ENCODE measurements at places on chromosomes 2 and 18.

DNA sequence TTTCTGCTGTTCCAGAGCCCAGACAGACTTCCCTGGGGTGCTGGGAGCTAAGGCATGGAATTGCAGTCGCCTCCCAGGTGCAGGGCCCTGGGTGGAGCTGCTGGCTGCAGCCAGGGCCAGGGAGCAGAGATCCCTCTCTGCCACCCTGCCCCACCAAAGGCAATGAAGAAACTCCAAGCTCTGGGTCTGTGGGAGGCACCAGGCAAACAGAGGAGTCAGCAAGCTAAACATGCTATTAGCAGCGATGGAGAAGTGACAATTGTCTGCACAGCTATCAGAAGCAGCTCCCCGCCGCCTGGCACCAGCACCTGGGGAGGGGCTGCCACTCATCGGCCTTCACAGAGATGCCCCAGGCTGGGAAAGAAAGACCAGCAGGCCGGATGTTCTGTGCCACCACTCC is 28.0 kb upstream of the COX5B start:
- DNase-seq = no peak

GRCh38 chr2:128978212-128978611 is 659.5 kb upstream of the HS6ST1 start:
- no peak for DNase-seq

GRCh38 chr2:142472382-142472781 is 341.6 kb upstream of the LRP1B start:
- no peak for DNase-seq

DNA sequence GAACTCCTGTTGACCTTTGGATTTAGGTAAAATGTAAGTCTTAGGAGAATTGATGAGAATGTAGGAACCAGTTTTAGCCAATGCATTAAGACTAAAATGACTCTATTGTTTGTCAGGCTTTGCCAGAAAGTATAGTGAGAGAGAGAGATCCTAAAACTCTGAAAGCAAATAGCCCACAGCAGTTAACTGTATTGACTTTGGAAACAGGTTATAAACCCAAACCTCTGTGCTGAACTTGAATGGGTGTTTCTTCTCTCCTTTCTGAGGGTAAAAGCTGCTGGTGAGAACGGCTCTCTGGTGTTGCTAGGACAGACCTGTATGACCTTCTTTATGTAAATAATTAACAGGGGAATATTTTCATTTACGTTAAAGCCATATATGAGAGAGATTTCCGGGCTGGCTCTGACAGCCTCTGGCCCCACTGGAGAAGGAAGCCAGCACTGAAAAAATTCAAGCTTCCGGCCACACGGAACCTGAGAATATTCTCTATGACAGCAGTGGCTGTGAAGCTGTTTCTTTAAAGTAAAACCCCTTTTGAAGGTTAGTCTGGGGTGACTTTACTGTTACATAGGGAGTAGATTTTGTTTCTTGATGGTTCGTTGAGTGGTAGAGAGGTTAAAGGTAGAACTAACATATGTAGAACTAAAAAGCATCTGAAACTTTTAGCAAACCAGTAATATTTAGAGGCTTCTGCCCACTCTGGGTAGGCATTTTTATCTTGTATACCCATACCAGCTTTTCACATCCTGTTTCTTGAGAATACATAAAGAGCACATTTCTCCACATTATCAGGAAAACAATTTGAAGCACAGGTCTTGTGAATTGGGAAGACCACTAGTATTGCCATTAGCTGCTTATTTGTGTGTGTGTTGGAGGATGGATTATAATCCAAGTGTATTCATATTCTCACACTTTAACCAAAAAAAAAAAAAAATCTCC is 123.8 kb downstream of the SPTBN1 start:
- no peak for DNase-seq

DNA sequence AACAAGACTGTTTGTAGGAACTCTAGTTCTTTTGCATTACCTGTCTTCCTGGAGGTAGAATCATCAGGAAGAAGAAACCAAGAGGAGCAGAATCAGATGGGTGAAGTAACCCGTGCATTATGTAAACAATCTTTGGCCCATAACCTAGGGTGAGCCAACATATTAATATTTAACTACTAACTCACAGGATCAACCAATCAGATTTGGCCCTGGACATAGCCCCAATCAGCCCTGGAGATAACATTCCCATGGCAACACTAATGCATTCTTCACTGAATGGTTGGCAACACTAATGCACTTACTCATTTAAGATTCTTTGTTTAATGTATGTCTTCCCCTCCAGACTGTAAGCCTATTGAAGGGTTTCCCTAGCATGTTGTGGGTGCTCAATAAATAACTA is 72.0 kb upstream of the CTAGE1 start:
- DNase-seq = no peak

- DNase-seq = no peak
These were observed 3.5 kb downstream of the TEX261 start for GRCh38 chr2:70991142-70991541.

DNA sequence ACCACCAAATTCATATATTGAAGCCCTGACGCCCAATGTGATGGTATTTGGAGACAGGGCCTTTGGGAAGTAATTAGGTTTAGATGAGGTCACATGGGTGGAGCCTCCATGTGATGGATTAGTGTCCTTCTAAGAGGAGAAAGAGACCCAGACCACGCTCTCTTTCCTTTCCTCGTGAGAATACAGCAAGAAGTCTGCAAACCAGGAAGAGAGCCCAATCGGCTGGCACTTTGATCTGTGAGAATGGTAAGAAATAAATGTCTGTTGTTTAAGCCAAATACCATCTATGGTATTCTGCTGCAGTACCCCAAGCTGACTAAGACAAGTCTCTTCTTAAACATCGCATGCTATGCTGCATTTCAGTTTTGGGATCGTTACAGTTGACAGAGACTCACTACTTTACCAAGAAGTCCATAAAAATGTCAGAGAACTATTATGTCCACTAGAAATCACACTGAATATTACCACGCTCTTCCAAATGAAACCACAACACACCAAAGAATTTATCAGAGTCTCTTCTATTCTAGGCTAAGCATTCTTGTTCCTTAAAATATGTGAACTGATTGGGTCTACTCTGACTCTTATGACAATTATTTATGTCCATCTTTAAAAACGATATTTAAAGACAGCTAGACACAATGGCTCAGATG is 48.5 kb downstream of the LPIN2 start:
- no peak for DNase-seq

DNA sequence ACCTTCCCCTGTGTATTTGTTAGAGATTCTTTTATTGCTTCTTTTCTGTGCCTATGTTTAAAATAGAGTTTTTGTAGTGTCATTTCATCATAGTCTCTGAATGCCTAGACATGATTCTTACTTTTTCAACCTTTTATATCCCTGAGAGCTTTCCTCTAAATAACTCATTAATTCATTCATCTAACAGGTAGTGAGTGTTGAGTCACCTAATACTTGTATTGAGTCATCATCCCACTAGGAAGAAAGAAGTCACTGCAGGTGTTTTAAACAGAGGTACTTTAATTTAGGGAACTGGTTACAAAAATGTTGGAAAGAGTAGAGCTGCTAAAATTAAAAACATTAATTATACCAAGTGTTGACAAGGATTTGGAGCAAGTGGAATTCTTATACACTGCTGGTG is 18.5 kb upstream of the NMS start:
- DNase-seq = no peak

GRCh38 chr2:108634011-108634410 is 85.3 kb upstream of the RANBP2 start:
- no peak for DNase-seq

GRCh38 chr2:148674063-148675020 is 29.8 kb downstream of the EPC2 start:
- no peak for DNase-seq

DNA sequence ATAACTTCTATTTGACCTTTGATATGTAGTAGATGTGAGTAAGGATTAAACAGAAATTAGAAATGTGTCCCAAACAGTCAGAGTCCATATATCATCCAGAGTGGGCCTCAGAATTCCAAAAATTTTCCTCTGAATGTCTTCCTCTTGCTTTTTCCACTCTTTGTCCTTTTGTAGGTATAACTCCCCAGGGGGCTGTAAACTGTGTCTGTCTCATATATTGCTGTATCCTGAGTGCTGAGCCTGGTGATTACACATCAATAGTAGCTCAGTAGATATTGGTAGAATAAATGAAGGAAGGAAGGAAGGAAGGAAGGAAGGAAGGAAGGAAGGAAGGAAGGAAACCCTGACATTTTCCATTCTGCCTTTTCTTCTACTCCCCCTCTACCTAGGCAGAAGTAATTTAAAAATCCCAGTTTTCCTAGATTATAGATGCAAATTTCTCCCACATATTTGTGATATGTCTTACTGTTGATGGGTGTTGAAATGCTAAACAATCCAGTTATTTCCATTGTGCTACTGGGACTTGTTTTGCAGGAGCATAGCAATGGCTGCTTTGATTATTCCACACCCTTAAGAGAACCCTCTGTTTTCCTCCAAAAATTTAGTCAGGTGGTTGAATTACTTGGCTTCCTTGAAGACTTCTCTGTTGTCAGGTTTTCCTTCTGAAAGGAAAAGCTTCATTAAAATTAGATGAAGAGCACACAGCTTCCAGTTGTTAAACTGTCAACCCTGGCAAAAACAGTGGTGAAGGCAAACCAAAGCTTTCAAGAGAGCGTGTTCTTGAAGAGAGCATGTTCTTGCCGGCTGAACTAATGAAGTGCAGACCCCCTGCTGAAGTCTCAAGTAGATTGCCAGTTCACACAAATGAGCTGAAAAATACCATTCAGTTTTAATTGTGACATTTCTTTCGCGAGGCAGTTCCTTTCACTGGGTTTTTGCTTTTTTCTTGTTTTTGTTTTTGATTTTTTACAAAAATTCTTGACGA is 147.8 kb downstream of the KCNE4 start:
- DNase-seq = no peak

DNA sequence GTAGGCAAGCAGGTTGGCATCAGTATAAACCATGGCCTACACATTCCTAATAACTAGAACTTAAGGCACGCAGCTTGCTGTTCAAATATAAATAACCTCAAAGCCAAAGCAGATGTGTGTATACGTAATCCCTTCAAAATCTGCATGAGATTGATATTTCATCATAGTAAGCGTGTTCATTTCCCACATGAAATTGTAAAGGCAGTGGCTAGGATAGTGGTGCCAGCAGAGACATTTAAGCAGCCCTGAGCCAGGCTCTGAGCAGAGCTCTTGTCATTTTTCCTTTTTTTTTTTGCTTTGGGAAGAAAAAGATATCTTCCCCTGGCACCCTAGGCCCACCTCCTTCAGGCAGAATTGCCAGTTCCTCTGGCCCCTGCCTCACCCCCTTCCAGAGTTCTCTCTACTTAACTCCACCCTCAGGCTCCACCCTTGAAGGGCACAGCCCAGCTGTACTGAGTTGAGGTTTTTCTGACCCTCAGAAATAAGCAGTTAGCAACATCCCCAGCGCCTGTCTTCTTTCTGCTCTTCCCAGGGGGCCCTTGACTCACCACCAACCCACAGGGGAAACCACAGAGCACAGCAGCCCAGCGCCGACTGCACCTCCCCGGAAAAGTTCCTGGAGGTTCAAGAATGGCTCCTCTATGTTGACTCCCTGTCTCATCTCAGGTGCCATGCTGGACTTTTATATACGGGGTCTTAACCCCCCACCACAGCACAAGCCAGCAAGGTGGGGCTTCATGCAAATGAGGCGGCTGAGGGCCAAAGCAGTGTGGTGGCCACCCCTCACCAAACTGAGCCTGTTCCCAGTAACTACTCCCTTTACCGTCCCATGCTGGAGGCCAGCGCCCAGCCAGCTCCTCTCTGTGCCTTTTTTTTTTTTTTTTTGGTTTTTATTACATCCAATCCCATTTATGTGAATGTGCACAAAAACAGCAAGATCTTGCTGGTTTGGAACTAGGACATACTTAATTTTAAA is 84.7 kb downstream of the EHD3 start:
- no peak for DNase-seq

DNA sequence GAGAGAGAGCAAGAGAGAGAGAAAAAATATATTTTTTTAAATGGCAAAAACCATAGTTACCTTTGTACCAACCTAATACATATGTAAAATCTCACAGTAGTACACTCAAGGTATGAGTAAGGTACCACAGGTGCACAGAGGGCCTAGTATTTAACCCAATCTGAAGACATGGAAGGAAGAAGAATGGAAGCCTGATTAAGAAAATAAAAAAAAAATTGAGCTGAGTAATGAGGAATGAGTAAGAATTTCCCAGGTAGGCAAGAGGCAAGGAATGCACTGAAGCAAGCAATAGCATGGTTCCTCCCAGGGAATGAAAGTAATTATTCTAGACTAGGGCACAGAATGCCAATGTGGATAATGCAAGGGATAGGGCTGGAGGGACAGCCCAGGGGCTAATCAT is 294.2 kb downstream of the FIGN start:
- DNase-seq = no peak

- DNase-seq = no peak
These were observed 113.2 kb upstream of the ALPP start for GRCh38 chr2:232265329-232265728.

DNA sequence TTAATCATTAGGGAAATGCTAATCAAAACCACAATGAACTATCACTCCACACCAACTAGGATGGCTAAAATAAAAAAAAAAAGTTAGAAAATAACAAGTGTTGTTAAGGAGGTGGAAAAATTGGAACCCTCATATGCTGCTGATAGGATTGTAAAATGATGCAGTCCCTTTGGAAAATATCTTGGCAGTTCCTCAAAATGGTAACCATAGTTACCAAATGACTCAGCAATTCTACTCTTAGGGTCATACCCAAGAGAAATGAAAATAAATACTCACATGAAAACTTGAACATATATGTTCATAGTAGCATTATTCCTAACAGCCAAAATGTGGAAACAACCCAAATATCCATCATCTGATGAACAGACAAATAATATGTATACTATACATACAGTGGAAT is 15.7 kb upstream of the ACVR2A start:
- DNase-seq = no peak

DNA sequence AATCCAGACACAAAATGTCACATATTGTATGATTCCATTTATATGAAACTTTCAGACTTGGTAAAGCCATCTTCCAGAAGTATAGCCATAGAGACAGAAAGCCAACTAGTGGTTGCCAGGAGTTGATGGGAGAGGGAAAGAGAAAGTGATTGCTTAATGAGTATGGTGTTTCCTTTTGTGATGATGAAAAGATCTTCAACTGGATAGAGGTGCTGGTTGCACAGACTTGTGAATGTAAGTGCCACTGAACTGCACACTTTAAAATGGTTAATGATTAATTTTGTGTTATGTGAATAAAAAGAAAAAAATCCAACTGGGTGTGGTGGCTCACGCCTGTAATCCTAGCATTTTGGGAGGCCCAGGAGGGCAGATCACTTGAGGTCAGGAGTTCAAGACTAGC is 135.3 kb upstream of the SLC1A4 start:
- no peak for DNase-seq

DNA sequence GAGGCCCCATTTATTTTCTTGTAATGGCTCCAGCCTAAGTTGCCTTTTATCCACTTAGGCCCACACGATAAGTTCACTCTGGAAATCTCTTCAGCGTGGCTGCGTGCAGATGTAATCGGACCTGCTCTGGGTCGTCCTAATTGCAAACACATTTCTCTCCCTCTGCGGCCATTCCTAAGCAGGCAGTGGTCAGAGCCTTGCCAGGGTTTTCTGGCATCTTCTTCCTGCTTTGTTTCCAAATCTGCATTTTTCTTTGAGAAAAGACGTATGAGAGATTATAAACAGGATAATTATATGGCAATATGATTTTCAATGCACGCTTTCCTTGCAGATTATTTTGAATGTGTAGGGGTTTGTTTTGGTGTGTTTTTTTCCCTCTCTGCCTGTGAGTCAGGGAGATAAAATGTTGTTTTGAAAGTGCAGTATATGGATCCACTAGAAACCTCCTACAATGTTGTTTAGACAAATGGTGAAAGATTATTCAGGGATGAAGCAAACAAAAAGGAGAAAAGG is 239.4 kb upstream of the TANK start:
- DNase-seq = no peak

GRCh38 chr2:54969295-54969939 is 80.8 kb downstream of the RTN4 start:
- no peak for DNase-seq

- DNase-seq = no peak
These were observed 354.6 kb upstream of the SETBP1 start for GRCh38 chr18:44325903-44326635.
